ENCODE measurements at places on chromosomes 7 and 10.

DNA sequence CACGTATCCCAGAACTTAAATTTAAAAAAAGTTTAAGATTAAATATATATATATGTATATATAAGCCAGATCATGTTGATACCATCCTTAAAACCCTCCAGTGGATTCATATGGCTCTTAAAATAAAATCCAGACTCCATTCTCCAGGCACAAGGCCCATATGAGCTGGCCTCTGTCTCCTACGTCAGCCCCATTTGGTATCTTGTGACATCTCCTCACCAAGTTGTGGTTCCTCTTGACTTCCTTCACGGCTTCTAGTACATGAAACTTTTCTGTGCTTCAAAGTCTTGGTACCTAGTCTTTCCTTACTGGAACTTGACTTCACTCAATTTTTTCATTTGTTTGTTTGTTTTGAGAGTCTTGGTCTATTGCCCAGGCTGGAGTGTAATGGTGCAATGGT, 61.3 kb downstream of the PRLHR start:
- no peak for DNase-seq

- DNase-seq, result no peak
Measured at GRCh38 chr7:151833691-151834090, 43.2 kb downstream of the PRKAG2 start.

GRCh38 chr10:72248468-72249151, 25.1 kb upstream of the DDIT4 start:
- peak; percentile 52 for DNase-seq

GRCh38 chr7:33841705-33842129, 63.6 kb upstream of the BMPER start:
- DNase-seq, result no peak

GRCh38 chr10:48938281-48938680, 1.4 kb downstream of the LRRC18 start:
- DNase-seq, result no peak
